ENCODE measurements at places on chromosomes 3 and 15.

- peaks cover 8% of the 10 kb centered on the region for H3K4me1 ChIP-seq
- H3K36me3 ChIP-seq = no peaks in the 10 kb centered on the region
- no peak overlapping the region for H3K27ac ChIP-seq
- no peak overlapping the region for H3K4me3 ChIP-seq
These were observed 133.1 kb downstream of the MEGF11 start for GRCh38 chr15:66120422-66120821.

DNA sequence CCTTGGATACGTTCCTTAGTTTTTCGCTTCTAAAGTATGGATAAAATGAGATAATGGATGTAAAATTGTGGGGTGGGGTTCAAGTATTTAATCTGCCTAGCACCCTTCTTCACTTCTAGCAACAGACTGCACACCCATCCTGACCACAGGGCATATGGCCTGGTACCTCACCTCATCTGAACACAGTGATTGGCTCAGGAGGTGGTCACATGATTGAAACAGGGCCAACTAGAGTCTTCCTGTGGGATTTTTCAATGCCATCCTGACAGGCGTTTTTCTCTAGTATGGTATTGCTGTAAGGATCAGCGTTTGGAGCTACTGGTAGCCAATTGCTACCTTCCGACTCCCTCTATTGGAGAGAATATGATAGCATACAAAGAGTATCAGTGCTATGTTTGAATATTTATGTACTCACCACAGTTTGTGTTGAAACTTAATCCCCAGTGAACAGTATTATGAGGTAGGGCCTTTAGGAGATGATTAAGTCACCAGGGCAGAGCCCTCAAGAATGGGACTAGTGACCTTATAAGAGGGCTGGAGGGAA is 172.2 kb downstream of the PPM1L start:
- H3K36me3 ChIP-seq = no peaks in the 10 kb centered on the region
- DNase-seq = no peak
- no peak overlapping the region for H3K4me3 ChIP-seq

DNA sequence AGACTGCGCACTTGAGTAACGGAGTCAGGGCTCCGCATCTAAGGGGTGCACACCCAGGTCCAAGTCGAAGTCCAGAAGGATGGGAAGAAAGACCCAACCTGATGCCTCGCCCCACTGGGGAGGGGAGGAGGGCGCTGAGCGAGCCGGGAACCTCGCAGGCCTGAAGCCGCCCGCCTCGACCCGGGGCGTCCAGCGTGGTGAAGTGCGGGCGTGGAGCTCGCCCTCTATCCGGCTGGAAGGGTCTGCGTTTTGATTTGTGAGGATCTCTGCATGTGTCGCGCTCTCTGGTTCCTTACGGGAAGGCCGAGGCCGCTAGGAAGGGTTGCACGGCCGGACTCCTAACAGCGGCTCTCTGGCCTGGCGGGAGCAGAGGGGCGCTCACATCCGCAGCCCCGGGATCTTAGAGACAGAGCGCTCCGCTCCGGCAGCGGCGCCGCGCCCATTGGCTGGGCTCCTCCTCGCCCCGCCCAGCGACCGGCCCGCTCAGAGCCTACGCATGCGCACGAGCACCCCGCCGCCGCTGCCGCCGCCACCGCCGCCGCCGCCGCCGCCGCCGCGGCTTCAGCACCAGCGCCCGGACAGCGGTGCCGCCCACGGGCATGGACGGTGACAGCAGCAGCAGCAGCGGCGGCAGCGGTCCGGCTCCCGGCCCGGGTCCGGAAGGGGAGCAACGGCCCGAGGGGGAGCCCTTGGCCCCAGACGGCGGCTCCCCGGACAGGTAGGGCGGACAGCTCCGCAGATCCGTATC is at the start of gene DISP2:
DISP2 (plus strand) TSS at position 497 of the 748 bp plus-strand sequence; CDS start at position 600, 103 bp downstream.
- peak within 1 kb of the TSS; percentile 72 for H3K4me3 ChIP-seq
- H3K27me3 ChIP-seq = peaks cover 5% of the 10 kb centered on the region
- DNase-seq = peak; percentile 90
- peaks cover 2% of the 10 kb centered on the region for H3K4me1 ChIP-seq
- H3K27ac ChIP-seq = no peak within 1 kb of the TSS

- H3K27me3 ChIP-seq = no peaks in the 10 kb centered on the region
- DNase-seq = no peak
- no peak overlapping the region for H3K4me3 ChIP-seq
- H3K36me3 ChIP-seq = peaks cover 48% of the 10 kb centered on the region
These were observed 115.0 kb downstream of the POLQ start for GRCh38 chr3:121430664-121431215.

DNA sequence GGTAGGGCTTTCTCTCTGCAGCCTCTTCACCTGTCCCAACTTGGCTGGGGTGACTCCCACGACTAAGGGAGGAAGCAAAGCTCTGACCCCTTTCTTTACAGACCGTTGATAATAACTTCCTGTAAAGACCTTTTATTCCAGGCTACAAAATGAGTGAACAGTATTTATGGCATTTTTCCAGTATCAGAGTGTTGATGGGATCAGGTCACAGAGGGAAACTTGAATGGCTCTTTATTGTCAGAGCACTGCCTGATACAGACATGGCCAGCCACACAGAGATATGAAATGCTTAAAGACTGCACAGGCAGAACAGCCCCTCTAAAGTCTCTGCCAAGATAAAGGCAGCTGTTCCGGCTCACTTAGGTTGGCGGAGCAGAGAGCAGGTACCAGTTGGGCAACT is 1033.9 kb upstream of the NR2F2 start:
- H3K36me3 ChIP-seq = no peaks in the 10 kb centered on the region
- no peak for DNase-seq
- peaks cover 4% of the 10 kb centered on the region for H3K4me1 ChIP-seq
- H3K27me3 ChIP-seq = peaks cover 48% of the 10 kb centered on the region
- no peak overlapping the region for H3K4me3 ChIP-seq

- no peak for DNase-seq
- H3K4me1 ChIP-seq = no peaks in the 10 kb centered on the region
- peaks cover 2% of the 10 kb centered on the region for H3K27me3 ChIP-seq
- no peaks in the 10 kb centered on the region for H3K36me3 ChIP-seq
- no peak overlapping the region for H3K4me3 ChIP-seq
These were observed 502.1 kb upstream of the RASGRP1 start for GRCh38 chr15:39066677-39067076.

DNA sequence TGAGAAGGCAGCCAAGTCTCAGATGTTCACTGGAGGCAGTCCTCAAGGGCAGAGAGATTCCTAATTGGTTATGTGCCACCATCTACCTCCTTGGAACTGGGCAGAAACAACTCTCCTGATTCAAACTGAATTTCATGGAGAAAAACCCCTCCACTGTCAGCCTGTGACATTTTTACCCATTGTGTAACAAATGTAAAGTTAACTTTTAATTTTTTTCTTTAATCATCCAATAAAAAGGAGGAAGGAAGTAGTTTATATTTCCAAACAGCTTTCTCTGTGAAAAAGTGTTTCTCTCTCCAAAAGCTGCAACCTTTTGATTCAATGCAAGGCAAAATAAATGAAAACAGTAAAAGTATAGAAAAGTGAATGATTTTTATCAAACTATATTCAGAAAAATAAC is 510 bp upstream of the COLQ start:
- peaks cover 17% of the 10 kb centered on the region for H3K4me1 ChIP-seq
- H3K27me3 ChIP-seq = peaks cover 3% of the 10 kb centered on the region
- no peak overlapping the region for H3K4me3 ChIP-seq

- H3K4me3 ChIP-seq = no peak overlapping the region
- peaks cover 9% of the 10 kb centered on the region for H3K4me1 ChIP-seq
- no peak overlapping the region for H3K27ac ChIP-seq
- no peaks in the 10 kb centered on the region for H3K36me3 ChIP-seq
- H3K27me3 ChIP-seq = peaks cover 2% of the 10 kb centered on the region
- DNase-seq = no peak
These were observed 122.7 kb downstream of the PLD1 start for GRCh38 chr3:171687581-171687980.

DNA sequence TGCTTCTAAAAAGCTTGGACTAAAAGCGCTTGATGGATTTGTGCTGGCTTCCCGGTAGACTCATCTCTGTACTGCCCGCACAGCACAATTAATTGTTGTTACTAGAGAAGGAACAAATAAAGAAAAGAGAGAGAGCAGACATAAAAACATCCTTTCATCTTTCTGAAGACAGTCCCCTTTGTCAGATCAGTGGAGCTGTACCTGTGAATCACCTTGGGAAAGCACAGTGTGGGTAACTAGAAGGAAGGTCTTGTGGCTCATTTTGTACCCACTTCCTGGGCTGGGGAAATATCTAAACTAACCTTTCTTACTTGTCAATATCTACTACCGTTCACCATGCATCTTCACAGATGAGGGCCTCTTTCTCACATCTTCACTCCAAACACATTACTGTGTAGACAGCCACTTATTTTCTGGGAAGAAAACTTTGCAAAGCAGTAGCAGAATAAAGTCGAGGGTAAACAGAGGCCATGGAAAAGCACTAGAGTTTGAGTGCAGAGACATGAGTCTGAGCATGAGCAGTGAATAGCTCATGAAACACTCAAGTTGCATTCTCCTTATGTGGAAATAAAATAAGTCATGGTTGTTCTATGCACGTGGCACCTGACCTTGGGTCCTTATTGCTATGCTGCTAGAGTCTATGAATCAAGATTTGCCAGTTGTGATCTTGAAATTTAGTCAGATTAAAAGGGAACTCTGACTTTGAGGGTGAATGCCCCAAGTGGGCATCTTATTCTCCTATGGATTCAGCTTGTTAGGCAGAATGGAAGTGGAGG is 169.3 kb downstream of the LPP start:
- peak; percentile 79 for DNase-seq
- H3K4me1 ChIP-seq = peaks cover 52% of the 10 kb centered on the region
- H3K36me3 ChIP-seq = peaks cover 6% of the 10 kb centered on the region
- peak overlapping the region; percentile 68 for H3K27ac ChIP-seq
- H3K4me3 ChIP-seq = peak overlapping the region; percentile 22

DNA sequence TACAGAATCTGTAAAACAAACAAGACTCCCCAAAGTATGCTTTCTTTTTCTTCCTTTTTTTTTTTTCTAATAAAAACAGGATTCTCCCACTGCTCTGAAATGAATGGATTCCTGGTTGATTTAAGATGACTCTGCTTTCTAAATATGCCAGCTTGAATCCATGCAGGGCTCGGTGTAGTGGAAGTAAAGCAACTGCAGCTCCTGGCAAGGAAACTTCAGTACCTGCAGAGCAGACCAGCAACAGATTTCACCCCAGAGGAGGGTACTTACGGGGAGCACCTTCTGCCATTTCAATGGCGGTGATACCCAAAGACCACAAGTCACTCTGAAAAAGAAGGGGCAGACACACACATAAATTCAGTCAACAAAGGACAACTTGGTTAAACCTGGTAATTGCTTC is 150.5 kb upstream of the SLC2A2 start:
- peaks cover 22% of the 10 kb centered on the region for H3K36me3 ChIP-seq
- H3K4me3 ChIP-seq = no peak overlapping the region
- no peaks in the 10 kb centered on the region for H3K27me3 ChIP-seq
- no peak overlapping the region for H3K27ac ChIP-seq

DNA sequence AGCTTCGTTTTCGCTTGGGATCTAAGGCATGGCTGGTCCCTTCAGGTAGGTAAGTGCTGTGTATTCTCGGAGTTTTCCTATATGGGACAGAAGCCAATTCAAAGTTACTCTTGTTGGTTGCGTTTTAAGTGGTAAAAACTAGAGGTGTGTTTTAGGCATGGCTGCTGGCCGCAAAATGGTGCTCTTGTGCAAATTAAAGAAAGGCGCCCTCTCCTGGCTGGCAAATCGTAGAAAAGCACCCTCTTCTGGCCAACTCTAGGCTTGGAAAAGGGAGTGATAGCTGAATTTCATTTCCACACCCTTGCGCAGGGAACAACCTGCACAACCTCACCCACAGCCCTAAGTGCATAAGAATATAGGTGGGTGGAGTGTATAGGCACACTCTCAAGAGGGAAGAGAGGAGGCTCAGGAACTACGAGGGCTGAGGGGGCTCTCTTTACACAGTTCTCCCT is 23.5 kb downstream of the DRD3 start:
- no peak overlapping the region for H3K27ac ChIP-seq
- DNase-seq = peak; percentile 48
- H3K4me3 ChIP-seq = no peak overlapping the region
- no peaks in the 10 kb centered on the region for H3K4me1 ChIP-seq
- H3K27me3 ChIP-seq = no peaks in the 10 kb centered on the region
- no peaks in the 10 kb centered on the region for H3K36me3 ChIP-seq

DNA sequence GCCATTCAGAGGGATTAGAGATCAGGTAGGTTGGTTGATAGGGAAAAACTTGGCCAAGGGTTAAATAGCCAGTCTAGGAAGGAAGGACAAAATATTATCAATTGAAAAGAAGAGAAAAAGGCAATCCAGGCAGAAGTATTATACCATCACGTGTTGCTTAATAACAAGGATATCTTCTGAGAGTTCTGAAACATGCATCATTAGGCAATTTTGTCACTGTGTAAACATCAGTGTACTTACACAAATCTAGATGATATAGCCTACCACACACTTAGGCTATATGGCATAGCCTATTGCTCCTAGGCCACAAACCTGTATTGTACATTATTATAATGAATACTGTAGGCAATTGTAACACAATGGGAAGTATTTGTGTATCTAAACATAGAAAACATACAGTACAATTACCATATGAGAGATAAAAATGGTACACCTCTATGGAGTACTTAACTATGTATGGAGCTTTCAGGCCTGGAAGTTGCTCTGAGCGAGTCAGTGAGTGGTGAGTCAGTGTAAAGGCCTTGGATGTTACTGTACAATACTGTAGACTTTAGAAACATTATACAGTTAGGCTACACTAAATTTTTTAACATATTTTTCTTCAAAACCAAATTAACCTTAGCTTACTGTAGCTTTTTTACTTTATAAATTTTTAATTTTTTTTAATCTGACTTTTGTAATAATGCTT is 2.7 kb downstream of the TEX55 start:
- no peak for DNase-seq
- H3K36me3 ChIP-seq = no peaks in the 10 kb centered on the region
- H3K4me3 ChIP-seq = no peak overlapping the region
- H3K4me1 ChIP-seq = peaks cover 5% of the 10 kb centered on the region
- H3K27me3 ChIP-seq = no peaks in the 10 kb centered on the region

- H3K36me3 ChIP-seq = no peaks in the 10 kb centered on the region
- H3K27me3 ChIP-seq = peaks cover 60% of the 10 kb centered on the region
- DNase-seq = peak; percentile 22
- H3K4me3 ChIP-seq = peak within 1 kb of the TSS; percentile 74
- no peak within 1 kb of the TSS for H3K27ac ChIP-seq
These were observed at the start of gene LRRK1 for GRCh38 chr15:100918690-100919480. Gene LRRK1 (plus strand): TSS chr15:100919357. CDS start chr15:100924633, 5,276 bp downstream.

- DNase-seq = peak; percentile 24
- peaks cover 27% of the 10 kb centered on the region for H3K36me3 ChIP-seq
- peaks cover 48% of the 10 kb centered on the region for H3K4me1 ChIP-seq
- no peaks in the 10 kb centered on the region for H3K27me3 ChIP-seq
These were observed 17.7 kb downstream of the ATG7 start for GRCh38 chr3:11289864-11290263.

GRCh38 chr3:52848617-52849016 is 13.8 kb upstream of the MUSTN1 start:
- H3K36me3 ChIP-seq = peaks cover 2% of the 10 kb centered on the region
- no peak overlapping the region for H3K4me3 ChIP-seq
- H3K27ac ChIP-seq = no peak overlapping the region

- H3K27me3 ChIP-seq = no peaks in the 10 kb centered on the region
- H3K4me1 ChIP-seq = peaks cover 24% of the 10 kb centered on the region
- DNase-seq = no peak
- H3K27ac ChIP-seq = no peak overlapping the region
- no peak overlapping the region for H3K4me3 ChIP-seq
- peaks cover 3% of the 10 kb centered on the region for H3K36me3 ChIP-seq
These were observed 2.3 kb upstream of the EIF2AK4 start for GRCh38 chr15:39931615-39932014.

Measured in activated naive CD4-positive, alpha-beta T cell treated with anti-CD3 and anti-CD28 coated beads for 36 hours (primary cell).